ENCODE measurements at places on chromosomes 7 and 10.

DNA sequence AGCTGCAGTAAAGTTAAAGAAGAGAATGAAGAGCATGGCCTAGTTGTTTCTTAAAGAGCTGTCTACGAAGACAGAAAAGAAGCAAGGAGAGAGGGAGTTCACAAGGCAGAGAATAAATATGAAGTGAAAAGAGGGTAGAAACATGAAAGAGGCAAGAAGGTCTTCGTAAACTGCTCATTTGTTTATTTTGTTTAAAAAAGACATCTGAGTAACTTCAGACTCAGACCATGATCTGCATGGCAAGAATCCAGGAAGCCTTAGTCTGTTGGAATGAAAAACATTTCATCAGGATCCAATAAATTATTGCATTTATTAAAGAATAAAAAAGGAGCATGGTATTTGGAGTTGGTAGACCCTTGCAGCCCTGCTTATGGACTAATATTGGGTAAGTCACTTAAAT, 151.1 kb downstream of the SEM1 start:
- H3K4me3 ChIP-seq, result no peak overlapping the region
- no peaks in the 10 kb centered on the region for H3K27me3 ChIP-seq
- no peak for DNase-seq
- no peaks in the 10 kb centered on the region for H3K36me3 ChIP-seq

- H3K27ac ChIP-seq, result peak overlapping the region; percentile 94
- peak overlapping the region; percentile 13 for H3K4me3 ChIP-seq
- no peaks in the 10 kb centered on the region for H3K27me3 ChIP-seq
- no peak for DNase-seq
- peaks cover 30% of the 10 kb centered on the region for H3K4me1 ChIP-seq
- H3K36me3 ChIP-seq, result peaks cover 23% of the 10 kb centered on the region
Observed at GRCh38 chr7:73735528-73735905, 3.1 kb downstream of the ABHD11 start.

GRCh38 chr7:129828078-129828762, 124.5 kb downstream of the UBE2H start:
- H3K36me3 ChIP-seq, result peaks cover 6% of the 10 kb centered on the region
- no peak overlapping the region for H3K27ac ChIP-seq
- peaks cover 5% of the 10 kb centered on the region for H3K4me1 ChIP-seq
- DNase-seq, result no peak

- no peaks in the 10 kb centered on the region for H3K27me3 ChIP-seq
- no peak for DNase-seq
- no peaks in the 10 kb centered on the region for H3K36me3 ChIP-seq
- peaks cover 16% of the 10 kb centered on the region for H3K4me1 ChIP-seq
- no peak overlapping the region for H3K4me3 ChIP-seq
Observed at GRCh38 chr10:122478971-122479370, 17.6 kb downstream of the HTRA1 start.

DNA sequence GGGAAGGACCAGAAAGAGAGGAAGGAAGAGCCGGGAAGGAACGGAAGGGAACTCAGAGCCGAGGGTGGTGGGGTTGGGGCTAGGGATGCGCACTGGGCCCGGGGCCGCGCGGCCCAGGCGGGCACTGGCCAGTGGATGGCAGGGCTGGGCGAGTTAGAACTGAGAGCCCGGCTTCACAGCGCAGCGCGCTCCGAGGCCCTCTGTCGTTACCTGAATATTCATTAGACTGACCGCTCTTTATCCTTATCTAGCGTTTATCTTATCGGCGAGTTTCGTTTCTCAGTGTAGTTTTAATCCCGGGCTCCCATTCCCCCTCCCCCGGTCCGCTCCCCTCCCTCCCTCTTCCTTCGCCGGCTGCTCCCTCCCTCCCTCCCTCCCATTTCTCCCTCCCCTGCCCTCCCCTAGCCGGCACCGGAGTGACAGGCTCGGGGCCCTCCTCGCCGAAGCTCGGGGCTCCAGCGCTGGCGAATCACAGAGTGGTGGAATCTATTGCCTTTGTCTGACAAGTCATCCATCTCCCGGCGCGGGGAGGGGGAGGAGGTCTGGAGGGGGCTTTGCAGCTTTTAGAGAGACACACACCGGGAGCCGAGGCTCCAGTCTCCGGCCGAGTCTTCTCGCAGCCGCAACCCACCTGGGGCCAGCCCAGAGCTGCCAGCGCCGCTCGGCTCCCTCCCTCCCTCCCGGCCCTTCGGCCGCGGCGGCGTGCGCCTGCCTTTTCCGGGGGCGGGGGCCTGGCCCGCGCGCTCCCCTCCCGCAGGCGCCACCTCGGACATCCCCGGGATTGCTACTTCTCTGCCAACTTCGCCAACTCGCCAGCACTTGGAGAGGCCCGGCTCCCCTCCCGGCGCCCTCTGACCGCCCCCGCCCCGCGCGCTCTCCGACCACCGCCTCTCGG, at the start of gene PAX2:
Gene PAX2 (plus strand): TSS at position 596 of the 895 bp plus-strand sequence. CDS start 679 bp downstream, outside the sequence.
- no peak within 1 kb of the TSS for H3K27ac ChIP-seq
- H3K36me3 ChIP-seq, result no peaks in the 10 kb centered on the region
- H3K27me3 ChIP-seq, result peaks cover 100% of the 10 kb centered on the region
- peaks cover 2% of the 10 kb centered on the region for H3K4me1 ChIP-seq

DNA sequence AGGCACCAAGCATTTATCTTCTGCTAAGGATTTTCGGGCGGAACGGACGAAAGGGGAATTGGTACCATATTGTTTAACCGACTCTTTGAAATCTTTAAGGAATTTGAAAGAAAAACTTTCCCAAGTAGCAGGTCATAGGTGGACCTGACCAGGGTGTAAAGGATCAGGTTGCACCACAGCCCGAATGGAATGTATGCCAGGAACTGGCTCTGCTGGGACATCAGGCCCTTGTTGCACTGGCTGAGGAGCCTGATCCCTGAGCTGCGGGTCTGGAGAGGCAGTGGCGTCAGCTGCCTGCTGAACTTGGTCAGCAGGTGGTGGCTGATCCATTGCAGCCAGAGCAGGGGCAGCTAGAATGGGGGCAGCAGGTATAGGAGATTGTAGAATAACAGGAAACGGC, 41.4 kb upstream of the AKR1C2 start:
- no peak for DNase-seq
- no peaks in the 10 kb centered on the region for H3K4me1 ChIP-seq
- no peaks in the 10 kb centered on the region for H3K36me3 ChIP-seq
- no peak overlapping the region for H3K27ac ChIP-seq
- no peaks in the 10 kb centered on the region for H3K27me3 ChIP-seq

DNA sequence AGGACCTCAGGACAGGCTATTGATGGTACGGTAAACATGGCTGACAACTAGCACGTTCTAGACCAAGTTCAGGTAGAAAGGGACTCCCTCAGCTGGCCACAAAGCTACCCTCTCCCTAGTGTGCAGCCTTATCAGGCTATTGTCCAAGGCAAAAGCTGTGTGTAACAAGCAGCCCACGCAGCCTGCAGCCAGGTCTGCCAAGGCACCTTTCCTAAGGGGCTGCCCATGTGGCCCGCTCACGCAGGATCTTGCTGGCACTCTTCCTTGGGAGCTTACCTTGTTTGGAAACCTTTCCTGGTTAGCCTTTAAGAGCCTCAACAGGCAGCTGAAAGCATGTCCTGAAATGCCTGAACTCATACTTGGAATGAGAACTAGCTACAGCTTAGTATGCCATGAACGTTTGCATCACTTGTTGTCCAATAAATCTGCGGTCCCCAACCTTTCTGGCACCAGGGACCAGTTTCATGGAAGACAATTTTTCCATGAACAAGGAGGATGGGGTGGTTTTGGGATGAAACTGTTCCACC, 51.7 kb downstream of the SYPL1 start:
- peaks cover 10% of the 10 kb centered on the region for H3K4me1 ChIP-seq
- no peaks in the 10 kb centered on the region for H3K36me3 ChIP-seq
- no peaks in the 10 kb centered on the region for H3K27me3 ChIP-seq
- no peak overlapping the region for H3K4me3 ChIP-seq
- no peak for DNase-seq

DNA sequence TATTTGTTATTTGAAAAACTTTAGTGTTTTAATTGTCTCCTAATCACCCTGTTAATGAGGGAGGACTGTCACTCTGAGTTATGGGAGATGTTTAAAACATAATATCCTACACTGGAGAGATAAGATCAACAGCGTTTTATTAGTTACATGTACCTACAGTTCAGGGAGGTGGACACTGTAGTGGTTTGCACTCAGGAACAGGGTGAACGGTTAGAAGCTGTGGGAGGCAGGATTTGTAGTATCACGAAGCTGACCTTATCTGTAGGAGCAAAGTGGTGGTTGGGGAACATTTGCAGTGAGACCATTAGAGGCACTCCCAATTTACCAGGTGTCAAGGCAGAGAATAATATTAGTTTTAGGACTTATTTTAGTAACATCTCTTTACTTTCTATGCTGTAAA, 193.3 kb upstream of the KCND2 start:
- no peaks in the 10 kb centered on the region for H3K4me1 ChIP-seq
- H3K36me3 ChIP-seq, result no peaks in the 10 kb centered on the region
- H3K27ac ChIP-seq, result no peak overlapping the region
- DNase-seq, result no peak
- H3K4me3 ChIP-seq, result no peak overlapping the region
- no peaks in the 10 kb centered on the region for H3K27me3 ChIP-seq

DNA sequence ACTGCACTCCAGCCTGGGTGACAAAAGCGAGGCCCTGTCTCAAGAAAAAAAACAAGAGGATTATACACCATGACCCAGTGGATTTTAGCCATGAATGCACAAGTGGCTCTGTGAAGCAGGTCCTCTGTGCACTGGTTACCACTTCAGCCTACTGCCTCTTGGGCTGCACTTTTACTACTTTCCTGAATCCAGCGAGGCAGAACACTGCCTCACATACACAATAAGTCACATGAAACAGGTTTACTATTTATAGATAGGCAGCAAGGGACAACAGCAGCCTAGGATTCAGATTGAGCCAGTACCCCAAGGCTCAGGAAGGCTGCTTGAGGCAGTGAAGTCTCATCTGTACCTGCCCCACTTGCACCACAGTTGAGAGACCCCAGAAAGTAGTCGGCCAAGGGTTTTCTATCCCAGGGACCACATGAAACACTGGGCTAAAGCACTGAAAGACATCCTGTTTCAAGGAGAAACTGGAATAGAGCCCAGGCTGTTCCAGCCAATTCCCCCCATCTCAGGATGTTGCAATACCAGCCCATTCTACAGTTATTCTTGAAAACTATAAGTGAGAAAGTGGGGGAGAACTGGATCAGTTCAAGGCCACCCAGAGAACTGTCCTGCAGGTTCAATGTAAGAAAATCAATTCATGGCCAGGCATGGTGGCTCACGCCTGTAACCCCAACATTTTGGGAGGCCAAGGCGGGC, 10.3 kb upstream of the OGDH start:
- no peak overlapping the region for H3K27ac ChIP-seq
- no peak for DNase-seq
- no peaks in the 10 kb centered on the region for H3K27me3 ChIP-seq
- H3K4me1 ChIP-seq, result no peaks in the 10 kb centered on the region
- H3K4me3 ChIP-seq, result no peak overlapping the region

- H3K36me3 ChIP-seq, result no peaks in the 10 kb centered on the region
- H3K27me3 ChIP-seq, result no peaks in the 10 kb centered on the region
- DNase-seq, result no peak
- H3K27ac ChIP-seq, result no peak overlapping the region
- H3K4me1 ChIP-seq, result peaks cover 15% of the 10 kb centered on the region
Observed at GRCh38 chr10:113541549-113541927, 11.3 kb upstream of the HABP2 start.

DNA sequence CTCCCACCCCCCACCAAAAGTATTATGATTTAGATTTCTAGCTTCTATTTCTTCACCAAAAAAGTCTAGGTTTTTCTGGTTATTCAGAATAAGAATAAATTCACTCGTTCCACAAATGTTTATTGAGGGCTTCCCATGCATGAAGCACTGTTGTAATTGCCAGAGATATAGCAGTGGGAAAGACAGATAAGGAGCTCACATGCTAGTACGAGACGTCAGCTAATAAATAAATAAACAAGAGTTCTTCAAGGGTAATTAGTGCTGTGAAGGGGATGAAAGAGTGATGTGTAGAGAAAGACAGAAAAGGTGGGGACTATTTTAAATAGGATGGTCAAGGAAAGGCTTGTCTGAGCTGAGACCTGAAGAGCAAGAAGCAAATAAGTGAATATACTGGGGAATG, 38.1 kb upstream of the SEPTIN7 start:
- H3K27ac ChIP-seq, result no peak overlapping the region
- H3K4me3 ChIP-seq, result no peak overlapping the region
- H3K36me3 ChIP-seq, result no peaks in the 10 kb centered on the region
- H3K27me3 ChIP-seq, result no peaks in the 10 kb centered on the region

- no peaks in the 10 kb centered on the region for H3K27me3 ChIP-seq
- no peaks in the 10 kb centered on the region for H3K36me3 ChIP-seq
- DNase-seq, result no peak
- H3K4me3 ChIP-seq, result no peak overlapping the region
- H3K27ac ChIP-seq, result no peak overlapping the region
- H3K4me1 ChIP-seq, result peaks cover 24% of the 10 kb centered on the region
Observed at GRCh38 chr7:37365405-37365804, 83.3 kb downstream of the ELMO1 start.

GRCh38 chr7:115297656-115298055, 375.8 kb downstream of the MDFIC start:
- no peak for DNase-seq
- H3K27me3 ChIP-seq, result no peaks in the 10 kb centered on the region
- no peak overlapping the region for H3K27ac ChIP-seq
- H3K36me3 ChIP-seq, result no peaks in the 10 kb centered on the region

- H3K4me3 ChIP-seq, result no peak overlapping the region
- H3K27ac ChIP-seq, result no peak overlapping the region
- H3K4me1 ChIP-seq, result no peaks in the 10 kb centered on the region
- H3K36me3 ChIP-seq, result no peaks in the 10 kb centered on the region
- DNase-seq, result no peak
- no peaks in the 10 kb centered on the region for H3K27me3 ChIP-seq
Observed at GRCh38 chr10:104574838-104575237, 66.3 kb upstream of the SORCS3 start.

Measured in large intestine (tissue), 12 donors.